Germinal center (tissue), 1 donor: ENCODE measurements at places on chromosomes 12 and 14.

DNA sequence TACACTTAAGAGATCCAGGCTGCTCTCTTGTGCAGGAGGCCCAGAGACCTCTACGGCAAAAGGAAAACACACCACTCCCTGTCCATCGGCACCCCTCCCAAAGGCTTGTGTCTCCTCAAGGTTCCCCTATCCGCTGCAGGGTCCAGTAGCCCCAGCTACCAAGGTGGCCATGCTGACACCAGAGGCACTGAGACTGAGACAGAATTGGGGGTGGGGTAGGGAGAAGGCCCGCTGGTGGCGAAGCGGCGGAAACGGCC is 590 bp downstream of the DDIT3 start:
- peak; percentile 30 for DNase-seq

DNA sequence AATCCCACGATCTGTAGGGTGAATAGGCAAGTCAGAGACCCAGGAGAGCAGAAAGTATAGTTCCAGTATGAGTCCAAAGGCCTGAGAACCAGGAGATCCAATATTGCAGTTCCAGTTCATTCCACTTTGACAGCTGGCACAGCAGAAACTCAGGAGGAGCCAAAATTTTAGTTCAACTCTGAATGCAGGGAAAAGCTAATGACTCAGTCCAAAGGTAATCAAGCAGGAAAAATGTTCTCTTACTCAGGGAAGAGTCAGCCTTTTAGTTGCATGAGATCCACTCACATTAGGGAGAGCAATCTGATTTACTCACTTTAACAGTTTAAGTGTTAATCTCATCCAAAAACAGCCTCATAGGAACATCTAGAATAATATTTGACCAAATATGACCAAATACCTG is 130.2 kb upstream of the LRFN5 start:
- no peak for DNase-seq

DNA sequence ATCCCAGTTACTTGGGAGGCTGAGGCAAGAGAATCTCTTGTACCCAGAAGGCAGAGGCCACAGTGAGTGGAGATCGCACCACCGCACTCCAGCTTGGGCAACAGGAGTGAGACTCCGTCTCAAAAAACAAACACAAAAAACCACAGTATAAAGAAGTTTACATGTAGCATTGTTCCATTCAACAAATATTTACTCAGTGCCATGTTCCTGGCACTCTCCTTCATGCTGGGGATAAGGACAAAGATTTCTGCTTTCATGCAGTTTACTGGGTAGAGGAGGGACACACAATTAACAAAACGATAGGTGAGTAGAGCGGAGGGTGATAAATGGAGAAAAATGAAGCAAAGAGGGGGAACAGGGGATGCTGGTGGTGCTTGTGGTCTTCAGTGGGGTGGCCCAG is 68.2 kb upstream of the OVCH1 start:
- DNase-seq: no peak

DNA sequence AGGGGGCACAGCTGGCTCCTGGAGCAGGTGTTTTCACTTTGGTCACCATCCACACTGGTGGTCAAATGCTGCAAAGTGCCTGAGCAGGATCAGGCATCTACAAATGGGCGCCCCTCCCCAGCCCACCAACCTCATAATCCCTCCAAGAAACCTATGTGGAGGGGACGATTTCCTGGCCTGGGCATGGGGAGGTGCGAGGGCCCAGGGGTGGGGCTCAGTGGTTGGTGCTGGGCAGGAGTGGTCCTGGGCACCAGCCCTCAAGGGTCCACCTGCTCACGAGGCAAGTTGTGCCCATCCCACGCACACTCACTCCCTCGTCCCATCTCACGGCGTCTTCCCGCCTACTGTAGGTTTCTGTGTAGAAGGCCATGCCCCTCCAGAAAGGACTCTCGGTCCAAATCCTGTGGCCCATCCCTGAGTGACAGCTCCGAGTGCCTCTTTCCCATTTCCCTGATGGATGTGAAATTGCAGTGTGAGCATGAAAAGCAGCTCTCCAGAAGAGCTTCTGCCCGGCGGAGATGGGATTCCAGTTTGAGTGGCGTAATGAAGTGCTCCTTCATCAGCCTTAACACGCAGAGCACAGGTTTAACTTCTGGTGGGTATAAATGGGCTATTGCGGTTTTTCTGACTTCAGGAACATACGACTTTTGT is 36.9 kb downstream of the SLC15A4 start:
- no peak for DNase-seq

GRCh38 chr12:95994476-95994875 is 1.7 kb downstream of the HAL start:
- DNase-seq: no peak

DNA sequence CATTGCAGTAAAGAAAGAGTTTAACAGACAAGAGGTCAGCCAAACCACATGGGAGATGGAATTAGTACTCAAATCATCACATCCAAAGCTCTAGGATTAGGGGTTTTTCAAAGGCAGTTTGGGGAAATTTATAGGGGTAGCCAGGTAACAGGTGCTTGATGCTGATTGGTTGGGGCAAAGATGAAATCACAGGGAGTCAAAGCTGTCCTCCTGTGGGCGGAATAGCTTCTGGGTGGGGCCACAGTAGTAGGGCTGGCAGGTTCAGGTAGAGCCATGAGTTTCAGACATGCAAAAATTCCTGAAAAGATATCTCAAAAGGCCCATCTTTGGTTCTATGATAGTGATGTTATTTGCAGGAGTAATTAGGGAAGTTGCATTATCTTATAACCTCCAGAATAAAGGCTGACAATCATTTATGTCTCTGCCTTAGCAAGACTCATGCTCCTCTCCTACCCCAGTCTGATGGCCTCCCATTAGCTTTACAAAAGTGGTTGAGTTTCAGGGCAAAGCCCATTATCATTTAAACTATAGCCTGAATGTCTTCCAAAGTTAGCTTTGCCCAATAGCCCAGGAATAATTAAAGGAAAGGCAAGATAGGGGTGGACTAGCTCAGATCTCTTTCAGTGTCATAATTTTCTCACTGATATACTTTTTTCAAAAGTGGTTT is 42.1 kb upstream of the CNTN1 start:
- no peak for DNase-seq

GRCh38 chr14:33754261-33754660 is 196.6 kb downstream of the EGLN3 start:
- no peak for DNase-seq

DNA sequence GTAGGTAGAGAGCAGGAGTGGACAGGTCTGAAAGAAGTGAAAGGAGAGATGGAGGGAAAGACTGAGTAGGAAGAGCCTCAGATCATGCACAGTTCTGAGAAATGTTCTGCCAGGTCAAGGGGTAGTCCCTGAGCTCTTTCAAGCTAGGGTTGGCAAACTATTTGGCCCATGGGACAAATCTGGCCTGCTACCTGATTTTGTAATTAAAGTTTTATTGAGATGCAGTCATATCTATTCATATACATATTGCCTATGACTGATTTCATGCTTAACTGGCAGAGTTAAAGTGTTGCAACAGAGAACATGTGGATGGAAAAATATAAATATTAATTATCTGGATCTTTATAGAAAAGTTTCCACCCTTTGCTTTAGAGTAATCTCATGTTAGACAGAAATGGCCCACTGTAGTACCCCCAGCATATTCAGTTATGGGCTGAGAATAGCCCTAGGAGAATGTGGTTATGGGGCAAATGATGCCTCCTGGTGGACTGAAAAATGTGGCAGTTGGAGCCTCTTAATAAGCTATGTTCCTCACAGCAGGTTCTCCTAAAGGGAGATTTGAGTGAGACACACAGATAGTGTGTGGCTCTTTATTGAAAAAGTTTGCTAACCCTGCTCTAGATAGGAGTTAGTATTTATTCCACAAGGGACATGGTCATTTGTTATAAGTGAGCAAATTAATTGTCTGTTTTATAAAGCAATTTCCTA is 476.9 kb downstream of the LRIG3 start:
- DNase-seq: no peak

- DNase-seq: peak; percentile 26
Measured at GRCh38 chr12:26340649-26341048, 145.3 kb downstream of the SSPN start.

DNA sequence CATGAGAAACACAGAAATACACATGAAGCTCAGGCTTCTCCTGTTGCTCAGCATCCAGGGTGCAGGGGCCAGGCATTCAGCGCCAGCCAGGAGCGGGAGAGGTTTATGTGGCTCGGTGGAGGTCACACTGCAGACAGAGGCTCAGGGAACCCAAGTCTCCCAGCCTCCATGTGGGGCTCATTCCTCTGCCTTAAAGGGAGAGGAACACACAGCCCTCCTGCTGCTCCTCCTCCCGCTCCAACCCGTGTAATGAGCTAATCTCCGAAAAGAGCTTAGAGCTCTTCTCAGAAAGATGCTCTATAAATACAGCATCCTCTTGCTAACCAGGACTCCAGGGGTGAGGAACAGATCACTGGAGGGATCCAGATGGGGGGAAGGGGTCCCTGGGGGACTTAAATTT is 28.2 kb downstream of the FGF6 start:
- no peak for DNase-seq

DNA sequence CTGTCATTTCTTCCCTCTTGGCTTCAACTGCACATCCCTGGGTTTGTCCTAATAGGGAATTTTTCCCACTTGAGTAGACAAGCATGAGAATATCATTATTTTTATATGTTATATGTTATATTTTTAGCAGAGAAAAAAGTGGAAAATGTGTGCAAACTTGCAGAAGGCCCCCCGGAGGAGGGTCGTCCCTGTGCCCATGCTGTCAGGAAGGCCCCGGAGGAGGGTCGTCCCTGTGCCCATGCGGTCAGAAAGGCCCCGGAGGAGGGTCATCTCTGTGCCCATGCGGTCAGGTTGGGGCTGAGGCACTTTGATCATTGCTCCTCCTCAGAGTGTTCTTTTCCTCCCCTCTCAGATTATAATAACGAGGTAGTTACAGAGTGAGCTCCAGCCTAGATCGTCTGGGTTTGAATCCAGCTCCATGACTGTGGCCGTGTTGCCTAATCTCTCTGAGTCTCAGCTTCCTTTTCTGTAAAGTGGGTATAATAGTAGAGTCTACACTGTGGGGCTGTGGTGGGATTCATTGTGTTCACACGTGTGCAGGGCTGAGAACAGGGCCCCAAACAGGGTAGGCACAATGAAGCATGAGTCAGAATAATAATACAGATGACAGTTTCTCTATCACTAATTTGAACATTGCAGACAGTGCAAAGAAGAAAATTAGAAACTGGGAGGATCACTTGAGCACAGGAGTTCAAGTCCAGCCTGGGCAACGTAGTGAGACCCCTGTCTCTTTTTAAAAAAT is 33.4 kb downstream of the ELK3 start:
- DNase-seq: no peak

GRCh38 chr14:35855876-35856481 is 29.8 kb downstream of the BRMS1L start:
- peak; percentile 45 for DNase-seq

DNA sequence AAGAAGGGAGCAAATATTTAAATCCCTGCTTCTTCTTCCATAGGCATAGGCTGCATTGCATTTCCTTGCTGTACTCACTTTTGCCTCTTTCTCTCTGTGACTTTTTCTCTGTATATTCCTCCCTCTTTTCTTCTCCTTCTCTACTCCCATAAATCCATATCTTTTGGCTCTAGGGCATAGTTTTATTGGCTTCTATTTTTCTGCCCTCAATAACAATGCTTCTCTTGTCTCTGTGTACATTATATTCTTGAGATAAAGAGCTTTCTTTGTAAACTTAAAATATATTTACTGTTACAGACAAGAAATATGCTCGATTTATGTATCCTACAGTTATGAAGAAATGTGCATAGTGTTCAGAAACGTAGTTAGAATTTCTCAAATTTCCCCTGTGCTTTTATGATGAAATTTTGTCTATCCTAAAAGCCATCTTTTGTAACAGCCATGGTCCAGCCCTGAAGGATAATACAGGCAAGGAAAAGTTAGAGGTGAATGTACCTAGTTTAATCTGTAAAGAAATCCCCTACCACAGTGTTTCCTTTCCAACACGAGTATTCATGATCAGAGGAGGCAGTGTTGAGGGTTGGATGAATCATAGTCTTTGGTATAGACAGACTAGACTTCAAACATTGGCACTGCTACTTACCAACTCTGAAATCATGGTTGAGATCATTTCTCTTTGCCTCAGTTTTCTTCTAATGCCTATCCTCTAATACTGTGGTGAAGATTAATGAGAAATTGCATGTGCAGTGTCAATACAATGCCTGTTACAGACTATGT is 173.3 kb upstream of the FAR2 start:
- no peak for DNase-seq

DNA sequence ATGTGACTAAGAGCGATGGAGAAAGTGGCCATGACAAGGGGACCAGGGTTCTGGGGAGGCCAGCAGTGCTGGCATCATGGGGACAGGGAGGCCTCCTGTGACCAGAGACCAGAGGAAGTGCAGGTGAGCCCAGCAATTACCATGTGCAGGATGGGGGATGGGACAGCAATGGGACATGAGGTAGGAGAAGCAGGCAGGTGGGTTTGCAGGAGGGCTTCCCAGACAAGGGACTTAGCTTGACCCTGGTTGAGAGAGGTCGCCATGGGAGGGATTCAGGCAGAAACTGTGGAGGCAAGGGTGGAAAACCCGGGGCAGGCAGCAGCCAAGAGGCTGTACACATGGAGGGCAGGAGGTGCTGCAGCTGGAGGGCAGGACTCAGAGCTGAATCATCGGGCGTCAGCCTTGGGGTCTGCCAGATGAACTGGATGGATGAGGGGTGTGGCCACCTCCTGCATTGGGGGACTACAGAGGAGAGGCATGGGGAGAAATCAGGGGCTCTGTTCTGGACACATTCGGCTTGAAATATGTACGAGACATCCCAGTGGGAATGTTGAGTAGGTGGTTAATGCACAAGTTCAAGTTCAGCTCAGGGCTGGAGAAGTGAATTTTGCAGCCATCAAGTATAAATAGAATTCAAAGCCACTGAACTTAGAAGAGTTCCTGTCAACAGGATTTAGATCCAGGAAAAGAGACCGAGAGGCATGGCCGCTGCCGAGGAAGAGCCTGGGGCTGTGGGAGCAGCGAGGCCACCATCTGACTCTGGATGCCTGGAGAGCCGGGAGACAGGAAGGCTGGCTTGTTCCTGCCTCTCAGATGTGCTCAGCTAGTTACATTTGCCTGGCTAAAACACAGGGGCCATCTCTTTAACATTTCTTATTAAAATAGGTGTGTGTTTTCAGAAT is 36.6 kb downstream of the SFSWAP start:
- no peak for DNase-seq

GRCh38 chr12:132786192-132786591 is 24.6 kb upstream of the ANKLE2 start:
- DNase-seq: no peak

- DNase-seq: no peak
Measured at GRCh38 chr14:56798447-56799342, 11.6 kb downstream of the OTX2 start.

GRCh38 chr14:68781161-68782021 is 11.5 kb downstream of the ZFP36L1 start:
- no peak for DNase-seq

DNA sequence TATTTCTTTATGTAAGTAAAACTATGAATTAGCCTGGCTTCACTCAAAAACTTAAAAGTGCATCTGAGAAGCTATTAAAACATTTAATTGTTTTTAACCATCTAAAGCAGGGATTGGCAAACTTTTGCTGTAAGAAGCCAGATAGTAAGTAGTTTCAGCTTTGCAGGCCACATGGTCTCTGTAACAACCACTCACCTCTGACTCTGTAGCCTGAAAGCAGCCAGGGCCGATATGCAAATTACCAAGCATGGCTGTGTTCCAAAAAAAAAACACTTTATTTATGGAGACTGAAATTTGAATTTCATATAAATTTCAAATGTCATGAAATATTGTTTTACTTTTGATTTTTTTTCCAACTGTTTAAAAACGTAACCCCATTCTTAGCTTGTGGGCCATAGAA is 95.3 kb downstream of the CIT start:
- DNase-seq: peak; percentile 38
